ENCODE measurements at places on chromosomes 6 and 20. TPM values are rescaled to one million over a fixed set of nuclear protein-coding genes. Genes with fewer than 3 reads are reported as not detected.

The ADTRP gene
- 26.3 TPM for total RNA-seq

DNA sequence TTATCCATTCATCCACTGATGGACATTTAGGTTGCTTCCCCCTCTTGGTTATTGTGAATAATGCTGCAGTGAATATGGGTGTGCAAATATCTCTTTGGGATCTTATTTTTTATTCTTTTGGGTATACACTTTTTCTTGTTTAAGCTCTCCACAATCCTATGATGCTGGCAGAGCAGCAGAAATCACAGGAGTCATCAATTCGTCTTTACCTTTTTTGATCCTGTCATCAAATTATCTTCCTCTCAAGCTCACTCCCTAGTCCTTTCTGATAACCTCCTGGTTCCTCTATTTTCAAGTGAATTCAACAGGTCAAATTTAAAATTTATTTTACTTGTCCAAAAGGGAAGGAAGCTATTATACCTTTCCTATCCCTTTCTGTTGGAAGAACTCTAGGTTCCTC, 89.1 kb downstream of the PLCG1 start:
- DNase-seq, result no peak

DNA sequence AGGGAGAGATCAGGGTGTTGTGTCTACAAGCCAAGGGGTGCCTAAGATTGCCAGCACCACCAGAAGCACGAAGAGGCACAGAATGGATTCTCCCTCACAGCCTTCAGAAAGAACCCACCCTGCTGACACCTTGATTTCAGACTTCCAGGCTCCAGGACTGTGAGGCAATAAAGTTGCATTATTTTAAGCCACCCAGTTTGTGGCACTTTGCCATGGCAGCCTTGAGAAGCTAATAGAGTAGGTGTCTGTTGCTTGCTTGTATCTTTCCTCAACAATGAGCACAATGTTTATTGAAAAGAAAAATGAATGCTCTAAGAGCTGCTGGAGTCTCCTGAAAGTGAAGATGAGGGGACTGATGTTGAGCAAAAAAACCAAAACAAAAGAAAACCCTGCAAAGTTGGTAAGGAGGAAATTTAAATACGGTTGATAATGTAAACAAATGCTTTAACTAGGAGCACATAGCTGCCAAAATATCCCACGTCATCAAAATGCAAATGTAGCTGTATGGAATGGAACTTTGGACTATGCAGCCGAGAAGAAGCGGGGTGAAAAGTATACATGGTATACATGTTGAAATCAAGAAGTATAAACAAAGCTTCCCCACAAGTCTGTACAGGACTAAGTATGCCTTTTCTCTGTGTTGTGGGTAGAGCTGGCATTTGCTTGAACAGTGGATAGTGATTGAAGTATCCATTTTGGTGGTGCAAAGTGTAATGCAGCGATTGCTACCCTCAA, 8.0 kb downstream of the IL20RA start:
- no peak for DNase-seq

GRCh38 chr6:106883808-106884262, 90.7 kb downstream of the CD24 start:
- DNase-seq, result no peak
